ENCODE measurements at places on chromosomes 5 and 9. TPM values are rescaled to one million over a fixed set of nuclear protein-coding genes. Genes with fewer than 3 reads are reported as not detected.

Gene PCDHGB6
- total RNA-seq: 0.33 TPM

Gene ELOVL7
- total RNA-seq: 8.2 TPM

Gene PCDHA12
- 3.8 TPM for total RNA-seq

Gene LEAP2
- total RNA-seq: 1.9 TPM
